Natural killer cell treated with Interleukin-12 subunit alpha and Interleukin-12 subunit beta and Interleukin-15 and Interleukin-18, amount 100 ng/mL, for 72 hours (primary cell): ENCODE measurements at places on chromosomes 6 and 20.
A peak's percentile ranks its signal among the peaks of the same experiment; 100 is the strongest.

GRCh38 chr6:48664826-48665225, 553.8 kb upstream of the PTCHD4 start:
- H3K27ac ChIP-seq = no peak overlapping the region
- no peaks in the 10 kb centered on the region for H3K36me3 ChIP-seq
- DNase-seq = no peak
- no peak overlapping the region for H3K4me3 ChIP-seq
- H3K27me3 ChIP-seq = no peaks in the 10 kb centered on the region

DNA sequence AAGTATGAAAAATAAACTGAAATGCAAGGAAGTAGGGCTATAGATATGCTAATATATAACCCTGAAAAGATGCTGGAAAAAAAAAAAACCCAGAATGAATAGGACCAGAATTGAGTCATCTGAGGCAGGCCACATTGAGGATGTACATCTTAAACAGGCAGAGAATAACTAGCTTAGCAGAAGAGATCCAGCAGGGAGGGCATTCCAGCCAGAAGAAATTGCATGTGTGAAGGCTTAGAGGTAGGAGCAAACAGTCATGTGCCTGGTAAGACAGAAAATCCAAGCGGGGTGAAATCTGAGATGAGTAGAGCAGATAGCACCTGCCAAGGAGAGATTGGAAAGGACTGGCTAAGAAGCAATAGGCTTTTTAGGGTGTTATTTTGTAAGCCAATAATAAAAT, 2.6 kb downstream of the COL19A1 start:
- H3K27me3 ChIP-seq = peaks cover 41% of the 10 kb centered on the region
- H3K4me1 ChIP-seq = peaks cover 12% of the 10 kb centered on the region
- no peaks in the 10 kb centered on the region for H3K36me3 ChIP-seq
- H3K4me3 ChIP-seq = no peak overlapping the region
- DNase-seq = no peak

DNA sequence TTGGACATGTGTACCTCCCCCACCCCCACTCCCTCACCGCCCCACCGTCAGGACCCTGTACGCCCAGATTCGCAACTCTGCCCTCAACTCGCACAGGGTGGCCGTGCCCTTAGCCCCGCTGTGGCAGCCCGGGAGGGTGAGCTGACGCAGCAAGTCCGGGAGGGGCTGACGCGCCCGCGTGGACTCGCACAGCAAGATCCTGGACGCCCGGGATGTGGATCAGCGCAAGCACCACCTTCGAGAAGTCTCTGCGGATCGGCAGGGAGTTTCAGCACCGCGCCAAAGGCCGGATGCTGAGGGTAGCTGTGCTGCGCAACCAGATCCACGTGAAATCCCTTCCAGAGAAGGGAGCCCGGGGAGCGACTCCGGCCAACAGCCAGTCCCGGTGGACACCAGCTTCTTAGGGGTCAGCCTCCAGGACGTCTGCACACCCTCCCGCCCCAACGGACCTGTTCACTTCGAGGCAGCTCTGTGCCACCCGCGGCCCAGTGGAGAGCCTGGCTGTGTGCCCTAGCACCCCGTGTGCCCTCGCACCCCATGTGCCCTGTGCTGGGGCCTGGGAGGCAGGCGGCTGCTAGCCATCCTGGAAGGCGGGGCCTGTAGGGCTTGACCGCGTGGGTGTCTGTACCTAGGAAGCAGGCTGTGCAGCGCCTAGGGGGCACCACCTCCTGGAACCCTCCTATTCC, 6.7 kb upstream of the GJA10 start:
- no peak overlapping the region for H3K4me3 ChIP-seq
- H3K4me1 ChIP-seq = no peaks in the 10 kb centered on the region
- no peak overlapping the region for H3K27ac ChIP-seq

DNA sequence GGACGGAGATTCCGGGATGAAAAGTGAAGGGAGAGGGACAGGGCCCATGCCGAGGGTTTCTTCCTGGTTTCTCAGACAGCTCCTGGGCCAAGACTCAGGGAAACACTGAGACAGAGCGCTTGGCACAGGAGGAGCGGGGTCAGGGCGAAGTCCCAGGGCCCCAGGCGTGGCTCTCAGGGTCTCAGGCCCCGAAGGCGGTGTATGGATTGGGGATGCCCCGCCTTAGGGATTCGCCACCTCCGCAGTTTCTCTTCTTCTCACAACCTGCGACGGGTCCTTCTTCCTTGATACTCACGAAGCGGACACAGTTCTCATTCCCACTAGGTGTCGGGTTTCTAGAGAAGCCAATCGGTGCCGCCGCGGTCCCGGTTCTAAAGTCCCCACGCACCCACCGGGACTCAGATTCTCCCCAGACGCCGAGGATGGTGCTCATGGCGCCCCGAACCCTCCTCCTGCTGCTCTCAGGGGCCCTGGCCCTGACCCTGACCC, 55.0 kb upstream of the HLA-A start:
- peak; percentile 67 for DNase-seq
- H3K4me3 ChIP-seq = no peak overlapping the region
- H3K27me3 ChIP-seq = no peaks in the 10 kb centered on the region
- peaks cover 8% of the 10 kb centered on the region for H3K4me1 ChIP-seq
- peak overlapping the region; percentile 75 for H3K27ac ChIP-seq

- peaks cover 13% of the 10 kb centered on the region for H3K27me3 ChIP-seq
- no peak for DNase-seq
- H3K4me1 ChIP-seq = peaks cover 5% of the 10 kb centered on the region
- no peaks in the 10 kb centered on the region for H3K36me3 ChIP-seq
- no peak overlapping the region for H3K27ac ChIP-seq
Observed at GRCh38 chr20:50995506-50995905, 27.4 kb downstream of the KCNG1 start.

DNA sequence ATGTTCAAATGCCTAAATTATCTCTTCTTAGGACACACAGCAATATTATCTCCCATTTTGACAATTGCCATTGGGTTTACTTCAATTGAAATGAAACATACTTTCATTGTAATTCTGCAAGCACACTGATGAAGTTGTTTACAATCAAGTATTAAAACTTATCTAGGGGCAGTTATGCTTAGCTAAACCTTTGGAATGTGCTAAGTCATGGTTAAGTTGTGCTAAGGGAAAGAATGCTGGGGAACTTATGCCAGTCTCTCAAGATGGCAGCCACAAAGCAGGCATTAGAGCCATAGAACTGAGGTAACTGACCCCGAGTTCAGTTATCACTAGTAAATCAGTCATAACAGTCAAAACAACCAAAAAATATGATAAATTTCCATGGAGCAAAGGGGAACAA, 59.1 kb upstream of the NT5E start:
- peaks cover 25% of the 10 kb centered on the region for H3K27me3 ChIP-seq
- H3K27ac ChIP-seq = no peak overlapping the region
- H3K4me3 ChIP-seq = no peak overlapping the region

- H3K36me3 ChIP-seq = no peaks in the 10 kb centered on the region
- no peak overlapping the region for H3K4me3 ChIP-seq
- H3K4me1 ChIP-seq = no peaks in the 10 kb centered on the region
Observed at GRCh38 chr20:19588732-19589131, 169.3 kb upstream of the RIN2 start.

DNA sequence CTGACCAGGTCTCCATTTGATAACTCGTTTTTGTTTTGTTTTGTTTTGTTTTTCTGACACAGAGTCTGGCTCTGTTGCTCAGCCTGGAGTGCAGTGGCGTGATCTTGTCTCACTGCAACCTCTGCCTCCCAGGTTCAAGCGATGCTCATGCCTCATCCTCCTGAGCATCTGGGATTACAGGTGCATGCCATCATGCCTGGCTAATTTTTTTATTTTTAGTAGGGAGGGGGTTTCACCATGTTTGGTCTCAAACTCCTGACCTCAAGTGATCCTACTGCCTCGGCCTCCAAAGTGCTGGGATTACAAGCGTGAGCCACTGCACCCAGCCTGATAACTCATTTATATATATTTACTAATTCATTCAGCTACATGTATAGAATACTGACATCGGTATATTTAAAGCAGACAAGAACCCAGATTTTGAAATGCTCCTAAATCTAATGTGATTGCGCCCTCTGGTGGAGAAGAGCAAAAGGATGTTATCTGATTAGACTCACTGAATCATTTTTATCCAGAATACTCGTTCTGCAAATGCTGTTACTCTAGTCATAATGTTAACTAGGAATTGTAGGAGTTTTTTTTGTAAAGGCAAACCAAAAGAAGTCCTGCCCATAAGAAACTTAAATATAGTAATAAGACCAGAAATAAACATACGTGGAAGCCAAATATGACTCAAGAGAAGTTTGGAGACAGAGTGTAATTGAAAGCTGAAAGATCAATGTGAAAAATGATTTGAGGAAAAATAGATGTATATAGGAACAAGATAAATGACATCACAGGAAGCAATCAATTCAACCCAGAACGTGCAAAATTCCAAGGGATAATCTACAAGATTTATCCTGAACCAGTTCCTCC, 5.3 kb upstream of the COL12A1 start:
- H3K36me3 ChIP-seq = no peaks in the 10 kb centered on the region
- H3K4me1 ChIP-seq = peaks cover 27% of the 10 kb centered on the region
- no peak overlapping the region for H3K4me3 ChIP-seq
- no peak overlapping the region for H3K27ac ChIP-seq

- H3K4me1 ChIP-seq = no peaks in the 10 kb centered on the region
- H3K27me3 ChIP-seq = peaks cover 23% of the 10 kb centered on the region
- no peak overlapping the region for H3K4me3 ChIP-seq
- no peak for DNase-seq
Observed at GRCh38 chr6:21738180-21739094, 144.9 kb downstream of the SOX4 start.

GRCh38 chr6:67630146-67630545, 1004.9 kb upstream of the ADGRB3 start:
- no peak for DNase-seq
- H3K27me3 ChIP-seq = no peaks in the 10 kb centered on the region
- H3K36me3 ChIP-seq = peaks cover 6% of the 10 kb centered on the region
- no peaks in the 10 kb centered on the region for H3K4me1 ChIP-seq

DNA sequence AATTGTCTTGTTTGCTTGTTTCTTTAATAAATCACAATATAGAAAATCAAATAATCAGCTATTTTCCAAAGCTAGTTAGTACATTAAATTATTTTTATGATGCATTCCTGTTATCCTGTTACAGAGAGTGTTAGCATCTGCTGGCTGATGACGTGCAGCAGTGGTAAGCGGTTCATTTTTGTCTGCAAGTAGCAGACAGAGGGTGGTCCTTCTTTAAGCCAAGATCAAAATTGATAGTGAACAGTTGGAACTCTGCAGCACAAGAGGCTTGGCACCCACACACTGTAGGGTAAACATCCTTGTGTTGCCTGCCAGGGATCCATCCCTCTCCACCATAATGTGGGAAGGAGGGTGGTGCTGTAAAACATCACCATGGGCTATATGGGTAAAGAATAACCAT, 158.3 kb downstream of the FRK start:
- no peaks in the 10 kb centered on the region for H3K27me3 ChIP-seq
- no peak for DNase-seq
- H3K27ac ChIP-seq = no peak overlapping the region
- H3K4me1 ChIP-seq = no peaks in the 10 kb centered on the region
- H3K4me3 ChIP-seq = no peak overlapping the region

GRCh38 chr6:126722411-126722810, 382.5 kb downstream of the CENPW start:
- DNase-seq = no peak
- H3K27me3 ChIP-seq = no peaks in the 10 kb centered on the region
- H3K27ac ChIP-seq = no peak overlapping the region
- no peak overlapping the region for H3K4me3 ChIP-seq
- H3K4me1 ChIP-seq = no peaks in the 10 kb centered on the region

DNA sequence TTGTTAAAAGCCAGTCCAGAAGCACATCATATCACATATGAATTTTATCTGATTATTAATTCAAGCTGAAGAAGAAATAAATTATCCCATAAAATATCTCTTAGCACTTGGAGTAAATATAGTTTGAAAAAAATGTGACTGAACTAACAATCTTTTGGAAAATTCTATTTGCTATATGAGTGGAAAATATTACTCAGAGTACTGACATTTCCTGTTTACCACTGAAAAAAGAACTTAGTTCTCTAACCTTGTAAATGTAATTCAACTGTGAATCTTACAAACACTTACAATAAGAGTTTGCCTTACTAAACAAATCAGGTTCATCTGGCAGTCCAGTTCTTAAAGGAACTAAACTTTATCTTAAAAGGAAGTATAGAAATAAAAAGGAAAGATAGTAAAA, 44.2 kb downstream of the MOXD1 start:
- peaks cover 15% of the 10 kb centered on the region for H3K27me3 ChIP-seq
- peaks cover 16% of the 10 kb centered on the region for H3K4me1 ChIP-seq
- no peaks in the 10 kb centered on the region for H3K36me3 ChIP-seq
- no peak overlapping the region for H3K27ac ChIP-seq

DNA sequence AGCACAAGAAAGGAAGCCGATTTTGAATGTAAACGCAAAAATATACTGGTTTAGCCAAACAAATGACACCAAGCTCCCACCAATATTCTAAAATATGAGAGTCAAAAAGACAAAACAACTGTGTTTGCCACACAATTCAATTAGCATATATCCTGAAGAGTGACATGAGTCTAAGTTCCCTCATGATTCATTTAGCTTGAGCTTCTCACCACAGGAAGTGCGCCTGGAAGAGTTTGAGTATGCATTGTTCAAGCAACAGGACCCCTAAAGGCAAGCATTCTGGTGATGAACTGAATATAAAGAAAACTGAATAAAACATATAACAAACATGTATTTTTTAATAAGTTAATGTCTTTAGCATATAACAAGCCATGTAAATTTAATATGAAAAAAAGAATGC, 115.2 kb upstream of the RUNX2 start:
- no peaks in the 10 kb centered on the region for H3K27me3 ChIP-seq
- H3K36me3 ChIP-seq = peaks cover 10% of the 10 kb centered on the region
- no peaks in the 10 kb centered on the region for H3K4me1 ChIP-seq
- no peak overlapping the region for H3K4me3 ChIP-seq
- H3K27ac ChIP-seq = no peak overlapping the region
- DNase-seq = no peak

GRCh38 chr20:34522969-34523871, 7.0 kb downstream of the DYNLRB1 start:
- H3K27me3 ChIP-seq = no peaks in the 10 kb centered on the region
- H3K36me3 ChIP-seq = no peaks in the 10 kb centered on the region
- peaks cover 29% of the 10 kb centered on the region for H3K4me1 ChIP-seq
- no peak overlapping the region for H3K4me3 ChIP-seq

DNA sequence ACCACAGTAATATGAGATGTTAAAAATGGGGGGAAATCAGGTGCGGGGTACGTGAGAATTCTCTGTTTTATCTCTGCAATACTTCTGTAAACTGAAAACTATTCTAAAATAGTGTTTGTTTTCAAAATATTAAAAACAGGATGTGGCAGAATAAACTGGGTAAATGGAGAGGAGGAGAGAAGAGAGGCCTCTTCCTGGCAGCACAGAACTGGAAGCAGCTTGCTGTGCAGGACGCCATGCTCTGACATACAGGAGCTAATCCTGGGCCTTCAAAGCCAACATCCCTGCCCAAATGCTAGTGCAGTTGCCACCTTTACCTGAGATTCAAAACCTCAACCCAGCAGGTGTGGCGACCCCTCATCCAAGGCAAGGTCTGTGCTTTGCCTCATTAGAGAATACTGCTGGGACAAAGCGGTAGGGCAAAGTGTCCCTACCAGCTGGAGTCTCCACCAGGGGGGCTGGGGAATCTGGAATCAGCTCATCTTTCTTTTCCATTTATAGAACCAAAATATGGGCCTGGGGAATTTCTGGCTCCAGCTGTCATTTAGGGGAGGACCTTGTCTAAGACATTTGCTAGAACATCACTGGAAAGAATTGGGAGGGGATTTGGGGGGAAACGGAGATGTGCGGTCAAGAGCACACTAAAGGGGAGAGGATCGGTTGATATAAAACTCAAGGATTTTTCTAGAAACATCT, 67.3 kb downstream of the SCML4 start:
- no peak overlapping the region for H3K27ac ChIP-seq
- peaks cover 7% of the 10 kb centered on the region for H3K36me3 ChIP-seq
- no peaks in the 10 kb centered on the region for H3K27me3 ChIP-seq
- H3K4me1 ChIP-seq = peaks cover 52% of the 10 kb centered on the region
- H3K4me3 ChIP-seq = peak overlapping the region; percentile 13
